ENCODE measurements at places on chromosomes 16 and 17.

- DNase-seq, result no peak
These were observed 254.1 kb upstream of the ERCC4 start for GRCh38 chr16:13665876-13666275.

DNA sequence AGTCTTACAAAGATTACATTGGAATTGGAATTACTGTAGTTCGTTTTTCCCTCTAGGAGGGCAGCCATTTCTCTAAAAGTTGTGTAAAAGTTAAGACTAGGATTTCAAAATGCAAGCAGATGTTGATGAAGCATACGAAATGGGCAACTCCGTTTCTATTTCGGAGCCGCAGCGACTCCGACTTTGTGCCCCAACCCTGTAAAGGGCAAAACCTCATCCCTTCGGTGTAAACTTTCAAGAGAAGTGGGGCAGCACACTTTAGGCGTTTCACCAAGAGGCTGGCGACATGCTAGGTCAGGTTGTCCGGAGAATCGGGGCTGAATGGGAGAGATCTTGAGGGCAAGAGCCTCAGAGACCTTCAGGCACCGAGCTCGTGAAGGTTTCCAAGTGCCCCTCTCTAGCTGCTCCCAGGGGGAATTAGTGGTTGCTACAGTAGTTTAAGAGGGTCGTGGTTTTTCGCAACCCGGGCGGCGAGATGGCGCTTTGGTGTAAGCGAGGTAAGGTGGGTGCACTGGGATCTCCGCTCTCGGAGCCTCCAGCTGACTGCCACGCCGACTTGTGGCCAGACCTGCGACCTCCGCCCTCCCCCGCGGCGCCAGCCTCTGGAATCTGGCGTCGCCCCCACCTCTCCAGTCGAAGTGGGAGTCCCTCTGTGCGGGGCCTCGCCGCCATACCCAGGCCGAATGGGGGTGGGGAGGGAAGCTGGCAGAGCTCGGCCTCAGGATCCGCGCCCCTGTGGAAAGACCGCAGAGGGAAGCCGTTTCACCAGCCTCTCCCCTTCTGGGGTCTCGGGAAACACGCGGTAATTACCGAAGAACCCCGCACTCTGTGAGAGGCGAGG, 1.0 kb upstream of the HEXIM2 start:
- peak; percentile 55 for DNase-seq

GRCh38 chr16:57025941-57026777, 36.8 kb downstream of the NLRC5 start:
- no peak for DNase-seq

DNA sequence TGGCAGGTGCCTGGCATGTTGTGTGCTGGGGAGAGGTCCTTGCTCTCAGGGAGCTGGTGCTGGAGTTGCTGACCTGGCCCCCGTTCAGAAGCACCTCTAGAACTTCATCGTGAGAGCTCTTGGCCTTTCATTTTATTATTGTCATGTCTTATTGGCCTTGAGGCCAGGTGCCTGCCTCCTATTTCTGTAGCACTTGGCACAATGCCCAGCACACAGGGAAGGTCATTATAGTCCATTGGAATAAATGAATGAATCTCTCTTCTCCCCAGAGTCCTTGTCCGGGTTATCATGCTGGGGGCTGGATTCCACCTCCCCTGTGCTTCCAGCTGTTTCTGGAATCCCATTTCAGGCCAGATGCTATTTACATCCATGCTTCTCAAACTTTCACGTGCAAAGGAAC, 169.2 kb downstream of the HAPSTR1 start:
- DNase-seq, result no peak

DNA sequence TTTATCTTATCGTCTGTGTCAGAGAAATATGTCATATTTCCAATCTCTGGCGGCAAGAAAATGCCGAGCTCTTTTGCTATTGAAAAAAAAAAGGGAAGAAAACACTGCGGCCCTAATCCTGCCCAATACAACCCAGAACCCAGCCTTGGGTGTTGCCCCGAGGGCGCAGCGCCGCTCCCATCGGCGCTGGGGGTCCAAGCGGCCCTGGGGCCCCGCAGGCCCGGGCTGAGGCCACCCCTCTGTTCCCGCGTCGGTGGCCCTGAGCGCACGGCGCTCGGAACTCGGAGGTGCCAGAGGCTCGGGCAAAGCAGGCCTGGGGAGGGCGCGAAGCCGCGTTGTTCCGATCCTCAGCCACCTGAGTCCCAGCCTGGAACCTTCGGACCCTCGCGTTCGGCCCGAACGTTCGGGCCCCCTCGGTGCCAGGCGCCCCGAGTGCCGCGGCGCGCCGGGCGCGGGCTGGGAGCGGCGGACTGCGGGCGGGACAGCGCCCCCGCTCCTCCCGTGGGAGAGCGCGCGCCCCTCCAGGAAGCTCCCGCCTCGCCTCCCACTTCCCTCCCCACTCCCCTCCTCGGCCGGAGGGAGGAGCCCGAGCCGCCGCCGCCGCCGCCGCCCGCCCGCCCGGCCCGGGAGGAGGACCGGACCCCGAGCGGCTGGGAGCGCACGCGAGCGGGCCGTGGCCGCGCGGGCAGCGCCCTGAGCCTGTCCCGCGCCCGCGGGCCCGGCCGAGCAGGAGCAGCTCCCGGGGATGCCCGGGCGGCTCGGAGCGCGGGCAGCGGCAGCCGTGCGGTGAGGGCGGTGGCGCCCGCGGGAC, at the start of gene CPNE2:
Gene CPNE2 (plus strand): TSS at position 609 of the 811 bp plus-strand sequence. CDS start 18,160 bp downstream, outside the sequence.
- no peak for DNase-seq

- peak; percentile 53 for DNase-seq
These were observed 775 bp downstream of the PPM1D start for GRCh38 chr17:60600490-60601446.

GRCh38 chr17:70013911-70014310, 61.1 kb upstream of the KCNJ16 start:
- DNase-seq, result no peak

DNA sequence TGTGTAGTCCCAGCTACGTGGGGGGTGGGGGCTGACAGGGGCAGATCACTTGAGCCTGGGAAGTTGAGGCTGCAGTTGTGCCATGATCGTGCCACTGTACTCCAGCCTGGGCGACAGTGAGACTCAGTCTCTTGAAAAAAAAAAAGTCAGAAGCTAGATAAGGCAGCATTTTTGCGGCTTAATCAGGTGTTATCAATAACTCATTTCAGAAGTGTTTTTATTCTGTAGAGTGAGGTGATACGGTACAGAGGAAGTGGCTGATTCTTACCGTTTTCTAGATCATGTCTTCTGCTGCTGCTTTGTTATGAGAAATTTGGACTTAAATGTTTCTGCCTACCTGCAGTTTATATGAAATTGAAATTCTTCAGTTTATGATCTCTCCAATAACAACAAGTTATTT, 18.6 kb downstream of the ZC3H18 start:
- no peak for DNase-seq

DNA sequence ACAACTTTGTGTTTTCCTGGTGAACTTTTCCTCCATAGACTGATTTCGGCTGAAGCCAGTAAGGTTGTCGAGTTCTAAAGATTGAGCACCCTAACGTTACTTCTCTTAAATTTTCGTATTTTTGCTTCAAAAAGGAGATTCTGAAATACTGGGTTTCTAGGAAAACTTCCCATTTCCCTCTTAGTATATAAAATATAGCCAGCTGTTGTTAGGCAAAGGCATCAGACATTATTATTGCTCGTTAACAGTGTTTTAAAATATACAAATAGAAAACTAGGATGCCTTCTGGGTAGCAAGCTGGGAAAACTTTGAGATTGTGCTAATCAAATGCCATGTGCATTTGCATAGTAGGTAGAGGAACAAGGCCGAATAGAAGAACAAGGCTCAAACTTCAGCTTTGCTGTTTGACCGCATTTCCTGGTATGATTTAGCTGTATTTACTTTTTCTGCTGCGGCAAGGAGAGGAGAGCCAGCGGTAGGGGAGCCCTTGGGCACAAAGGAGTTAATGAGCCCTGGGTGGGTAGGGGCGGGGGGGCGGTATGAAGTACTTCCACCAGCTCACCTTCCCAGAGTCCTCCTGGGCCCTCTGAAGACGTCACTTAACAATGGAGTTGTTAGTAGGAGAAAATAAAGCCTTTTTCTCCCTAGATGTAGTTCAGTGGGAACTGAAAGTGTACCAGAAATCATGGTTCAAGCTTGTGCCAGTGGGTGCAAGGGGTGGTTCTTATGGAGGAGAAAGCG, 151.9 kb downstream of the MSI2 start:
- DNase-seq, result no peak

DNA sequence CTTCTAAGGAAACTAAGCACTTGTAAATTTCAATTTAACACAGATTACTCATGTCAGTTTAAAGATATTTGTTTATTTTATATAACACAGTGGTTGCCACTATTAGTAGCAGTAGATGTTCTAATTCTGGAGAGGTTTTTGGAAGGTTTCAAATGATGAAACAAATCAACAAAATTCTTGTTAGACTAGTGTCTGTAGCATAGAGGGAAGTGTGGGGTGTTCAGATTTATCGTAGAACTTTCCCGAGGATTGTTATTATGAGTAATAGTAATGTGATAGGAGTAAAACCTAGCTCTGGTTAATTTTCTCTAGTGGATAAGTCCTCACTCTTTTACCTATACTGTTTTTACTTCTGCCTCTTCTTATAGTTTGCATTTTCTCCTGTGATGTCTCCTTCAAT, 6.3 kb downstream of the GAN start:
- DNase-seq, result no peak

- no peak for DNase-seq
These were observed 431.3 kb downstream of the MAF start for GRCh38 chr16:79169239-79169638.

DNA sequence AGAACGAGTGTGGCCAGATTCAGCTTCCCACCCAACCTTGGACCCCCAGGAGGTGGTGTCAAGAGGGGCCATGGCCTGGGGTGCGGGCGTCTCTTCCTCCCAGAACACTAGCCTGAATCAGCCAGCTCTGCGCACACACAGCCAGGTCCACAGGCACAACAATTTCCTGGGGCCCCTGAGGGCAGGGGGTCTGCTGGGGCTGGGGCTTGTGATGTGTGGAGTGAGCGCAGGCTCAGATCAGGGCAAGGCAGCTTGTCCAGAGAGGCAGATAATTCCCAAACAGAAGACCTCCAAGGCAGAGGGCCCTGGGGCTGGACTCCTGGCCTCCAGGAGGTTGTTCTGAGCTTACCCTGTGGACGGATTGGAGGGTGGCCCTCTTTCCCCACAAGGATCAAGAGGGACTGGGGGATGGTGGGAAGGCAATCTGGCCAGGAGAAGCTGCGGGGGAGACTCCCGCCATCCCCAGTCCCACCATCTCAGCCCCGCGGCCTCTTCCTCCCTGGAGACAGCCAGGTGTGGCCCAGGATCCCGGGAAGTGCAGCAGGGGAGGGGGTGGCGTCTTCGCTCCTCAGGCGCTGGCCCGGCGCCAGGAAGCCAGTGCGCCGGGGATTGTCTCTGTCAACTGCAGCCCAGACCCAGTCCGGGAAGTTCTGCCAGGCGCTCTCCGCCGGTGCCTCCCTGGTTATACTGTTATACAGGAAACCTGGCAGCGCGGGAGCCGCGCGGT, 52.0 kb upstream of the AMZ2 start:
- DNase-seq, result no peak

GRCh38 chr16:86354641-86355513, 155.4 kb upstream of the FOXF1 start:
- no peak for DNase-seq

DNA sequence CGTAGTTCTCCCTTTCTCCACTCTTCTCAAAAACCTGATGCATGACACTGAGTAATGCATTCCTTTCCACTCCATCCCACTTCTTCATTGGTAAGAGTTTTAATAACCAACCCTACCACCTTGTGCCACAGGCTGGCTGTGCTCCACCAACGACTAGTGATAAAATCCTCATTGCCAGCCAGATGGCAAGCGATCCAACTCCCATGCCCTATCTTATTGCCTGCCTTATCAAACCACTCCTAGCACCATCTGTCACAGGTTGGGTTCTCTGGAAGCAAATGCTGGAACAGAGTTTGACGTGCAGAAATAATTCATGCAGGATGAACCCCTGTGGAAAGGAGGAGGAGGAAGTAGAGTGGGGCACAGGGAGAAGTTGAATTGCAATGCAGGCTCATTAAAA, 99.5 kb downstream of the CHD9NB start:
- no peak for DNase-seq

DNA sequence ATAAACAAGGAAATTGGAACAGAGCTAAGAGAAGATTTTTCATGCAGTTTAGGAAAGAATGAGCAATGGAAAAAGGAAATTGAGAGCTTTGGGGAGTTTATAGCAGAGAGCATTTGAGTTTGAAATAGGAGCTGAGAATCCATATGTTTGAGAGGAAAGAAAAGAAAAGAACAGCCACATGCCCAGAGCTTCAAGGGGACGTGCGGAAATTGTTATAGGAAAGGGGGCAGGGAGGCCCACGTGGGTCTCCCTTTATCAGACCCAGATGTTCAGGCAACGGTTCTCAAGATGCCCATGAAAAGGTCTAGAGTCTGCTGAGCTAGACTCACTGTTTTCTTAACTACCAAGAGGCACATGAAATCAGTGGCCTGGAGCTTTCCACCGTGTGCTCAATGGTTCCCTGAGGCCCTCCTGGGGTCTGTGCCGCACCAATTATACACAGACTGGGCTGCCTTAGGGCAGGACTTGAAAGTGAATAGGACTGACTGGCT, 31.2 kb downstream of the CHD9 start:
- DNase-seq, result no peak

DNA sequence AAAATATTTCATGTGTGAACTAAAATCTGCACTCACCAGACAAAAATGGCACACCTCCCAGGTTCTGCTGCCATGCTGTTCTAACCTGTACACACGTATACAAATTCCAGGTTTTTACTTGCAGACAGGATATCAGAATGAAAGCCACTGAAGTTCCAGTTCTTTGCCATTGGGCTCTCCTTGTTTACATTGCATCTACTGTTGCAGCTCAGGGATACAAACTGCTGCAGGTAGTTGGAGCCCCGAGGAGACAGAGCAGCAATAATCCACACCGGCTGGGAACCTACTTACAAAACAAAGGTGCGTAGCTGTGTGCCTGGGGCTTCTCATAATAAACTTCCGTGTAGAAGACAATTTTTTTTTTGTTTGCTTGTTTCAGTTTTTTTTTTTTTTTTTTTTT, 59.6 kb downstream of the HAPSTR1 start:
- DNase-seq, result no peak

DNA sequence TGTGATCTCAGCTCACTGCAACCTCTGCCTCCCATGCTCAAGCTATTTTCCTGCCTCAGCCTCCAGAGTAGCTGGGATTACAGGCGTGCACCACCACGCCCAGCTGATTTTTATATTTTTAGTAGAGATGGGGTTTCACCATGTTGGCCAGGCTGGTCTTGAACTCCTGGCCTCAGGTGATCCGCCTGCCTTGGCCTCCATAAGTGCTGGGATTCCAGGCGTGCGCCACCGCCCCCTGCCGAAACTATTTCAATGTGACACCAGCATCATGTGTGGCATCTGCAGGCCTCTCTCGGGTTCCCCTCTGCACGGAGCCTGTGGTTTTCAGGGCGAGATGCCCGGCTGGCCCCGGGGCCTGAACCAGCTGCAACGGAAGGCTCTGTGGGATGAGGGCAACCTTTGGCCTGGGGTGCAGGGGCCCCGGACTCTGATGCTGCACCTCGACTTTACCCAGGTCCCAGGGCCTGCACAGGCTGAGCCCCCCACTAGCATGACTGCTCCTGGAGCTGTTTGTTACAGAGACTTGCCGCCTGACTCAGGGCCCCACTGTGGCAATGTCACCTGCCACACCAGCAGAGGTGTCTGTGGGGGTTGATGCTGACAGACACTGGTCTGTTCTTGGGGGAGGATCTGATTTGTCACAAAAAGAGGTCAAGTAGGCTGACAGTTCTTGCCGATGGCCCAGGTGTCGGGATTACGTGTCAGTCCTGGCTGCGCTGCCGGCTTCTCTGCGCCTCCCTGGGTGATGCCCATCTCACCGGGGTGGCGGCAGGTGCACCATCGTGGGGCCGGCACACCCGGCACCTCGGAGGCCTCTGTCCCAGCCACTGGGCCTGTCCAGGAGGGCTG, 8.6 kb upstream of the TEX19 start:
- DNase-seq, result no peak

Data from activated T-cell treated with anti-CD3 and anti-CD28 coated beads for 24 hours (primary cell).